ENCODE measurements at places on chromosomes 6 and 20.
A peak's percentile ranks its signal among the peaks of the same experiment; 100 is the strongest.

DNA sequence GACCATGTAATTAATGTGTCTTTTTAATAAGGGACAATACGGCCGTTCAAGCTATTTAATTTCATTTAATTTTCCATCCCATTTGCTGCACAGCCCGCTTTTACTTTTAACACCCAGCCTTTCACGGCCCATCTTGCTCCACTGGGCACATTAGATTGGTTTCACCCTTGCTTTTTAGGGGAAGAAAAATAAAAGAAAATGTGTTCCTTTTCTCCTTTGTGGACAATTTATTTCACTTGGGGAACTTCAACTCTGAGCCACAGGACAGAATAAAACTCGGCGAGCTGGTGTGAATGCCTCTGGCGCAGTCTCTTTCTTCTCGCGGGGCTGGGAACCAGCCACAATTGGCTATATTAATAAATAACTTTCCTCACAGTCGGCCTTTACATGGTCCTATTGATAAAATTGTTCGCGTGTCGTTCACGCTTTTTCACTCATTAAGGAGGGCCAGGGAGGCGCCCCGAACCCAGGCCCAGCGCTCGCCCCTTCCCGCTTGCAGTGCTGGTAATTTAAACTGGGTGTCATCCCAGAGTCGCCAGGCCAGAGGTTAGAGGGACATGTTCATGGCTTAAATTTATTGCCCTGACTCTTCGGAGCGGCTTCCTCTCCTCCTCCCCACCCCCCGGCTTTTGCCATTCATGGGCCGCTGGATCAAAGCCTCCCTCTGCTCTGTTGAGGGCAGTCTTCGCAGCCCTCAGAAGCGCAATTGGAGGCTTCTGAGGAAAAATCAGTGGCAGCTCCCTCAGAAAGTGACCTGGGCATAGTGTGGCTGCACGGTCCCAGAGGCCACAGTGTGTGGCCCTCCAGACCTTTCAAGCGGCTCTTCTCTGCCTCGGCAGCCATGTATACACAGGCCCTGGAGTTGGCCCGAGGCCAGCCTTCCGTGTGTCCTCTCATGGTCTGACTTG lies 2.2 kb upstream of the PRDM13 start:
- DNase-seq = no peak

DNA sequence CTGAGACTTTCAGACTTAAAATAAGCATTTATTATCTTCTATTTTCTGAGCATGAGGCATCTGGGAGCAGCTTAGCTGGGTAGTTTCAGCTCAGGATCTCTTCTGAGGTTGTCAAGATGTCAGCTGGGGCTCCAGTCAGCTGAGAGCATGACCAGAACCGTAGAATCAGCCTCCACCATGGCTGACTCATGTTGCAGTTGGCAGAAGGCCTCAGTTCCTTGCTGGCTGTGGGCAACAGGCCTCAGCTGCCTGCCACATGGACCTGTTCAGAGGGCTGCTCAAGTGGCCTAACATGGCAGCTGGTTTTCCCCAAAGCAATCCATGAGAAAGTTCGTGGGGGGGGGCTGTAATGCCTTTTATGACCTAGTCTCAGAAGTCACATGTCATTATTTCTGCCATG lies 142.3 kb downstream of the LY86 start:
- DNase-seq = no peak

DNA sequence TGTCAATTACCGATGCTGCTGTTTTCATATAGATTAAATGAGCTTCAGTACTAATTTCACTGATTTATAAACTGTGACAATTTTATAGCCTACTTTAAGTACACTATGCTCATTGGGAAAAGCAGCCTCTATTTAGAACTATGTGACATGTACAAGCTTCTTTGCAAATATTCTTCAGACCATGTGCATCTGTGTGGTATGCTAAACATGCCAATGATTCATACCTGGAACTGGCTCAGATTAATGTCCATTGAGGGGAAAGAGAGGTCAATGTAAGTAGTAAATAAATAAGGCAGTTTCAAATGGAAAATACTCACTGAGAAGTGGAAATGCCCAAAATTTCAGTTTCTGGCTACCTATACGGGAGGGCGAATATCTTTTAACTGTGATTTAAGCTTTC lies 777.7 kb downstream of the C6orf118 start:
- no peak for DNase-seq

- peak; percentile 46 for DNase-seq
Measured at GRCh38 chr6:41504466-41505121, 41.6 kb upstream of the FOXP4 start.

DNA sequence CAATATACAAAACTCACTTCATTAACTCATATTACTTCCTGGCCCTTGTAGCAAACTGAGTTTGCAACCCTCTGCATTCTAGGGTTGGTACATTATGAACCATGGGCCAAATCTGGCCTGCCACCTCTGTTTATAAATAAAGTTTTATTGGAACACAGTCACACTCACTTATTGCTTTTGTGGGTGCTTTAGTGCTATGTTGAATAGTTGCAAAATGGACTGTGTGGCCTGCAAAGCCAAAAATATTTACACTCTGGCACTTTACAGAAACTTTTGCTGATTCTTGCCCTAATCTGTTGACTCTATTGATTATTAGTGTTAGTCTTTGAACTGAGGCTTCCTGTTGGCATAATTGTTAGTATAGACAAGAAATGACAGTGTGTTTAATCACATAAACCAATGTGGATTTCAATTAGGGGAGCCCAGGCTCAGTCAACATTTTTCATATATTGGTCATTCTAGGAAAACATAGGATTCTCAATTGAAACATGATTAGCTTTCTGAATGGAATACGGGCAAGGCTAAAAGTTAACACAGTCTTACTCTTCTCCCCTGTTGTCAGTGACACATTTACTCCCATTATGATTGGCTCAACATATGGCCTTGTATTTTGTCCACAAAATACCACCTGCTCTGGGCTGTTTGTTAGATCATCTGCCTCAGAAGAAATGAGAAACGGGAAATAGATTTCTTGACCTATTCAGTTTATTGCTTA lies 241.9 kb upstream of the ZFP64 start:
- no peak for DNase-seq

DNA sequence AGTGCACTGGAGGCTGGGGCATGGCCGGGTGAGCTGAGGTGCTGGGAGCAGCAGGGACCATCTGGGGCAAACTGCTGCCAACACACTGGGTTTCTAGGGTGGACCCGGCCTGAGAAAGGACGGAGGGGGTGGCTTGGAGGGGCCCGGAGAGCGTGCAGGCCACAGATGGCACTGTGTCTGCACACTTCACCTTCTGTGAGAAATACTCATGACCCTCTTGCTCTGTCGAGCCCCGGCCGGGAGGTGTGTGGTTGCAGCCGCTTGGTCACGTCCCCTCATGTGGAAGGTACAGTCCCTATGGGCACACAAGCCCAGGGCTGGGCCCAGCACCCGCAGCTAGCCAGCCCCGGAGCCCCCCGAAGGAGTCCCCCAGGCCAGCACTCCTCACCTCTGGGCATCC lies 59.7 kb downstream of the RBM38 start:
- no peak for DNase-seq

DNA sequence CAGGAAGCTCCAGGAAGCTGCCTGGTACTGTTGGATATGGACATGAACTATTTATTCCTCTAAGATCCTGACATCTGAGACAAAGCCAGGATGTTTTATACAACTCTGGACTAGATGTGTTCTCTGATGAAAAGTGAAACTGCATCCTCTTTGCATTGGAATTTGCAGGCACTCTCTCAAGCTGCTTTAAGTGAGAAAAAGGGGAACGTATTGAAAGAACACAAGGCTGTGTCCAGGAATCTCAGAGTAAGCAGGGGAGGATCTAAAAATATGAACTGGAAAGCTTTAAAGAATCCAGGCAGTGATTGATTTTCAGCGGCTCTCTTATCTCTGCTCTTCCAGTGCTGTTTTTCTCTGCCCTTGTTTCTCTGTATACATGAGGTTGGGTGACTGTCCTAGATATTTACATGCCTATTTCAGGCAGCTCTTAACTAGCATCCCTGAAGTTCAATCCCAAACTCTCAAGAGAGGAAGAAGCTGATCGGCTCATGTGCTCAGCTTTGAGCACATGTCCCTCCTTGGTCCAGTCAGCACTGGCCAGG lies 193.8 kb downstream of the PLCB4 start:
- DNase-seq = peak; percentile 25

DNA sequence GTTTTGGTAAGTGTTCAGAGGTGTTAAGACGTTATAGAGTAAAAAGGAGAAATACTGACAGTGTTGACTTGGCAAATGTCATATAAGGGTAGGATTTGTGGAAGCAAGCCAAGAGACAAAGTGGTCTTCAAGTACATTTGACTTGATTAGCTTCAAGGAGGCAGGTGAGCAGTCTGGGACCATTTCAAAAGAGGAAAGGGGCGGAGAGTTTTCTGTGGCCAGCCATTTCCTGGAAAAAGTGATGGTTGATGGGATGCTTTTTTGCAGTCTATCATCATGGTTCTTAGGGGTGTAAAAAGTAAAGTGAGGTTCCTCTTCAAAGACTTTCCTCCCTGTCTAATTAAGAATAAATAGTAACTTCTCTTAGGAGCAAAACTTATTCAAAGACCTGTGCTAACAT lies 28.7 kb downstream of the FKBP1A start:
- no peak for DNase-seq

- peak; percentile 34 for DNase-seq
Measured at GRCh38 chr6:133240511-133241085, 559 bp upstream of the EYA4 start.

DNA sequence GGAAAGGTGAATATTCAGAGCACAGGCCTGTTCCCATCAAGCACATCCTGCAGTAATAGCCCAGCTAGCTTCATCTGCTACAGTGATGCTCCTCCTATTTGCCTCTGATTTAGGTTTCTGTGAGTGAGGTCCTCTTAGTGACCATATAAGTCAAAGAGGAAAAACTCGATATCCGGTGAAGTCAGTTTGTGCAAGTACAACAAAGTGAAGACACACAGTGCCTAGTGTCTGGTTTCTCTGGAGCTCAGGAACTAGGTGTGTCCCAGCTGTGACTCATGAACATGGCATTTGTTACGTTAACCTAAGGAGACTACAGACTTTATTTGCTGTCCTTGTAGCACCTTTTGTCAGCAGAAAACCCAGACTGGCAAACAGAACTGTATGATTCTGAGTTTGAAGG lies 33.9 kb downstream of the EDN1 start:
- DNase-seq = no peak

DNA sequence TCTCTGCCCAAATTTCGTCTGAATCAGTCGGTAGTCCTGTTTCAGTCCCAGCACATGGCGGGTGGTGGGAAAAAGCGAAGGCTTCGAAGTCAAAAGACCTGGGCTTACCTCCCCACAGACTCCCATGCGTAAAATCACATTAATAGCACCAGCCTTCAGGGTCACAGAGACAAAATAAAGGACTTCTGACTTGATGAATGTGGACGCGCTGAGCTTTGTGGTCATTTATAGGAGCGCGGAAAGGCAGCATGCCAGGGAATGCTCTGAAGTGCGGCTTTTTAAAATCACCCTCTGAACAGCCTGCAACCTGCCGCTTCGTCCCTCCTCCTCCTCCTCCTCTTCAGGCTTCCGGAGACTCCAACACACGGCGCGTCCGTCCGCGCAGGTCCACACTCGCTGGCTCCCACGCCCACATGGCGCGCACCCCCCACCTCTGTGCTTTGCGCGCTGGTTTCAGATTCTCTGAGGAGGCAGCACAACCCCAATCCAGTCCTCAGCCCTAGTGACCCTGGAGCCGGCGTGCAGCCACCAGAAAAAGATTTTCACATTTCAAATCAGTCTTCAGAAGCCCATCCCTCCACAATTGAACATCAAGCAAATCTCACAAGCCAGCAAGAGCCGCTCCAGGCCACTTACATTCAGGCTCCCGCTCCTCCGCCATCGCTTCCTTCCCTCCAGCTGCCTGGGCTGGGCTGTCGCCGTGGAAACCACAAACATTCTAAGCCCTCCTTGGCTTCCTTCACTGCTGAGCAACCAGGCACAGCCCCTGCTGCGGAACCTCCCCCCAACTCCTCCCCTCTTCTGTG lies at the start of gene C6orf118:
C6orf118 (minus strand) TSS at position 680 of the 806 bp plus-strand sequence; CDS start at position 661, 19 bp downstream.
- DNase-seq = peak; percentile 93

GRCh38 chr6:31083742-31084354 lies 28.5 kb downstream of the C6orf15 start:
- no peak for DNase-seq

GRCh38 chr6:125968493-125968892 lies 11.9 kb downstream of the HINT3 start:
- no peak for DNase-seq

- no peak for DNase-seq
Measured at GRCh38 chr6:108250240-108250866, 10.5 kb downstream of the SNX3 start.

GRCh38 chr6:558959-559358 lies 97.9 kb downstream of the HUS1B start:
- DNase-seq = no peak

DNA sequence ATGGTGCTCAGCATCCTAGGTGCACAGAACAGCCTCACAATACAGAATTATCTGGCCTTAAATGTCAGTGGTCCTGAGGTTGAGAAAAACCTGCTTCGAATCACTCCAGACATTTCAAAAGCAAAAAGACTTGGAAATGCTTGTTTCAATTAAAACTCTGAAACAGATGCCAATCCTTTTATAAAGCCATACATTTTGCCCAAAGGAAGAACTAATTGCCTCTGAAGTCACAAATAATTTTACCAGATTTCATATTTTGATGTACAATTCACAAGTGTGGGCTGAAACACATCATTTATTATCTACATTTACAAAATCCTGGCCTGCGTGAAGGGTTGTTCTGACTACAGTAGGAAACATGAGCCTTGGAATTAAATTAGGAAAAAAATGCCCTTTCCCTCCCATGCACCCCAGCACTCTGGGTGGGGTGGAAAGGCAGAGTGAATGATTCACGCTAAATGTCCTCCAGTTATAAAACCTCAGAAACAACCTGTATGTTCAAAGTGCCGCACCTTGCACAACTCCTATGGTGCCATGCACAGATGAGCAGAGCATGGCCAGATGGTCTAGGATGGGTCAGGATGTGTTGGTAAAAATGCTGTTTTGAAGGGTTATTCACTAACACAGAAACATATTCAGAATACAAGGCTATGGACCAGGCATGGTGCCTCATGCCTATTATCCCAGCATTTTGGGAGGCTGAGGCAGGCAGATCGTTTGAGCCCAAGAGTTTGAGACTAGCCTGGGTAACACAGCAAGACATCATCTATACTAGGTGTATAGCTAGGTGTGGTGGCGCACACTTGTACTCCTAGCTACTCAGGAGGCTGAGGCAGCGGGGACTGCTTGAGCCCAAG lies 87.0 kb downstream of the ZMYND8 start:
- no peak for DNase-seq

DNA sequence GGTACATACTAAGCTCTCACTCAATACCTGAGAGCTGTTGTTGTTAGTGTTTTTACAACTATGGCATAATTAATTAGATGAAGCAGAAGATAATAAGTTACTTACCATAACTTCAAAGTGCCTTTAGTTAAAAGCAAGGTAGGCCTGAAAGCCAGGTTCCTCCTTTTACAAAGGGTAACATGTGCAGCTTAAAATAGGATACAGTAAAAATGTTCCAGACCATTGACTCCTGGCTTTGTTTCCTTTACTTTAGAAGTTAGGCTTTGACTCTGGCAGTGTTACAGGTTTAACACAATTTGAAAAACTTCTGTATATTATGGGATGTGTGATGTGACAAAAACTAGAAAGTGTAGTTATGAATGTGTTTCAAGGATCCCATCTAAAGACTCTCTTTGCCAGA lies 522.5 kb downstream of the EPM2A start:
- no peak for DNase-seq

GRCh38 chr20:32809907-32810306 lies 9.8 kb upstream of the MAPRE1 start:
- no peak for DNase-seq

- DNase-seq = no peak
Measured at GRCh38 chr6:157163434-157164159, 159.7 kb downstream of the TMEM242 start.

Measured in muscle of arm (tissue), 14 donors.